ENCODE measurements at places on chromosomes 16 and 17.

GRCh38 chr17:55388842-55389241, 32.8 kb downstream of the MMD start:
- DNase-seq, result no peak

GRCh38 chr17:39144416-39144840, 7.0 kb downstream of the PLXDC1 start:
- no peak for DNase-seq

DNA sequence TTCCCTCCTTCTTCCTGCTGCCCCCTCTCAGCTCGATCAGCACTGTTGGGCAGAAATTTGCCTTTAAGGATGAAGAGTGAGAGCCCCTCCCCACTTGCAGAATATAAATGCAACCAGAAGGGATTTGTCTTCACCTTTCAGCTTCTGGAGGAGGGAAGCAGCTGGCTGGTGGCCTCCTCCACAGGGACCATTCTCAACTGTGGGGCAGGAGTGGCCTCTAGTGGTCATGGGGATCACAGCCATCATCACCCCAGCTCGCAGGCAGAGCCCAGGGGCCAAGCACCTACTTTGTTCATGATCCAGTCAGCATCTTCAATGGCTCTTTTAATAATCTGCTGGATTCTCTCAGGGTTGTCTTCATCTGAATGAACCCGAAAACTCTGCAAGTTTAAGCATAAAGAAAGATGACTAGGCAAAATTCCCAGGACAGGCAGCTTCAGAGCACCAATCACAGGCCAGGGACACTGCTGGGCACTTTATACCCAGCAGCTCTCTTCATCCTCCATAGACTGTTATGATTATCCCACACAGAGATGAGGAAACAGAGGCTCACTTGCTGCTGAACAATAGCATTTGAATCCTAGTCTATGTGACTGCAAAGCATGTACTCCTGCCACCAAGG, 13.1 kb downstream of the LYRM9 start:
- peak; percentile 61 for DNase-seq

- no peak for DNase-seq
Measured at GRCh38 chr17:59466946-59467801, 98.2 kb upstream of the DHX40 start.

GRCh38 chr17:75848523-75849278, 4.5 kb upstream of the UNC13D start:
- peak; percentile 65 for DNase-seq

DNA sequence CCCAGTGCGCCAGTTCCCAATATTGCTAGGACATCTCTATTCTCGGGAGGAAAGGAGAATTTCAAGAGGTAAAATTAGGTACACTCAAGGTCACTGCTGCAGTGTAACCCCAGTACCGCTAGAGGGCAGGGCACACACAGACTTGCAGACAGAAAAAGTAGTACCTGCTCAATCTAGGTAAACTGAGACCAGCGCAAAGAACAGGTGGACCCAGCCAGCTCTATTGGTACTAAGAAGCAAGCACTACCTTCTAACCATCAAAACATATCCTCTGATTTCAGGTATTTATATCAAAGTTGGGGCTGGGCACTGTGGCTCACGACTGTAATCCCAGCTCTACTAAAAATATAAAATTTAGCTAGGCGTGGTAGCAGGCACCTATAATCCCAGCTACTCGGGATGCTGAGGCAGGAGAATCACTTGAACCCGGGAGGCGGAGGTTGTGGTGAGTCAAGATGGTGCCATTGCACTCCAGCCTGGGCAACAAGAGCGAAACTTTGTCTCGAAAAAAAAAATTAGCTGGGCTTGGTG, 3.6 kb upstream of the WDR81 start:
- peak; percentile 61 for DNase-seq

DNA sequence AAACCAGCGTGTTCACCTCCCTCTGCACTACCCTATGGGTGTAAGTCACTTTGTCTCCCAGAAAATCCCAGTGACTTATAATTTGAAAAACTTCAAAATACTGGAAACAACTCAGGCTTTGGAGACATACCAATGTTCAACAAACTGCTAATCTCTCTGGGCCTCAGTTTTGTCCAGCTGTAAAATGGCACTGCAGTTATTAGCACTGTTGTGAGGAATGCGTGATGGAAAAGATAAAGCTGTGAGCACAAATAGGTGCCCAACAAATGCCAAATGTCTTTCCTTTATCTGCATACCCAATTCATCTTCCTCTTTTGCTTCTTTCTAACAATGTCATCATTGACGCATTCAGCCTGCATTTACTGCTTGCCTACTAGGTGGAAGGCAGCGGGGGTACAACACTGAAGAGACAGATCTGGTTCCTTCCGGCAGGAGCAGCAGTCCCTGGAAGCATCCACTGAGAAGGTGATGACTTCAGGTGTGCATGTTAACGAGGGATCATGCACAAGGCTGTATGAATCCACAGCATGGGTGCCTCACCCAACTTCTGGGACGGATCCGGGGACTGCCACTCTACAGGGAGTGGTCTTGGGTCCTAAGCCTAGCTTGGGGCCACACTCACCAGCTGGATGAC, 63.4 kb downstream of the CYTH1 start:
- DNase-seq, result no peak

DNA sequence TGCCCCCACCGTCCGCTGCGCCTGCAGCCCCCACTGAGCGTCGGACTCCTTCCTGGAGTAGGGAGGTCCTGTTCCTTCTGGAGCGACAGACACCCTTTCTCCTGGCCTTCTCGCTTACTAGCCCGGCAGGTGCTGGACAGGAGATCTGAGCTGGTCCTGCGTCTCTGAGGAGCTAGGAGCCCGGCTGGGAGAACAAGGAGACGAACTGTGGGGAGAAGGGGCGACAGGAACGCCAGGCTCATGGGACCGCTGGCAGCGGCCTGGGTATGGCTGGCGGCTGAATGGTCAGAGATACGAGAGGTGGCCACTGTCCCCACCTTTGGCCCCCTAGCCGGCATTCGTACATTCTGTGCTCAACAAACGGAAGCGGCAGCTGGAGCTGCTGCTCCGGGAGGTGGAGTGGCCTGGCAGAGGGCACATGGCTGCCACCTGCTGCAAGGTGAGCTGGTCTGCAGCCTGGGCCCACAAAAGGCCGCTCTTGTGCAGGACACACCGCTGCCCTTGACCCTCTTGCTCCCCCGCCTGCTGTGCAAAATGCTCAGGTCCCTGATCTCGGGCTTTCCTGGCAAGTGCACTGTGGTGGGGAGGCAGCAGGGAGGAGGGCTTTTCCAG, 2066.7 kb downstream of the TP53TG3F start:
- no peak for DNase-seq

DNA sequence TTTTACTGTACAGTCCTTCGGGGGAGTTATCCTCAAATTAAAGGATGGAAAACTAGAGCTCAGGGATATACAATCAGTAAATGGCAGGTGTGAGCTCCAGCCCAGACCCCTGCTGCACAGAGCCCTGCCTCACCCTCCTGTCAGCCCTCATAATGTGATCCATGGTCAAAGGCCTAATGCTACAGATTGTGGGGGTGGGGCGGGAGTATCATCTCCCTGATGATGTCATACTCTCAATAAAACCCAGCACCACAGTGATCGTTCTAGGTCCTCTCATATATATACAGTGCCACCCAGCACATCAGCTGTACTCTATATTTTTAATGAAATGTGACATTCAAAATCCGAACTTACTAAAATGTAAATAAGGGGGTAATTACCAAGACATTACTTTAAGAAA, 61.5 kb downstream of the SLC39A11 start:
- no peak for DNase-seq

DNA sequence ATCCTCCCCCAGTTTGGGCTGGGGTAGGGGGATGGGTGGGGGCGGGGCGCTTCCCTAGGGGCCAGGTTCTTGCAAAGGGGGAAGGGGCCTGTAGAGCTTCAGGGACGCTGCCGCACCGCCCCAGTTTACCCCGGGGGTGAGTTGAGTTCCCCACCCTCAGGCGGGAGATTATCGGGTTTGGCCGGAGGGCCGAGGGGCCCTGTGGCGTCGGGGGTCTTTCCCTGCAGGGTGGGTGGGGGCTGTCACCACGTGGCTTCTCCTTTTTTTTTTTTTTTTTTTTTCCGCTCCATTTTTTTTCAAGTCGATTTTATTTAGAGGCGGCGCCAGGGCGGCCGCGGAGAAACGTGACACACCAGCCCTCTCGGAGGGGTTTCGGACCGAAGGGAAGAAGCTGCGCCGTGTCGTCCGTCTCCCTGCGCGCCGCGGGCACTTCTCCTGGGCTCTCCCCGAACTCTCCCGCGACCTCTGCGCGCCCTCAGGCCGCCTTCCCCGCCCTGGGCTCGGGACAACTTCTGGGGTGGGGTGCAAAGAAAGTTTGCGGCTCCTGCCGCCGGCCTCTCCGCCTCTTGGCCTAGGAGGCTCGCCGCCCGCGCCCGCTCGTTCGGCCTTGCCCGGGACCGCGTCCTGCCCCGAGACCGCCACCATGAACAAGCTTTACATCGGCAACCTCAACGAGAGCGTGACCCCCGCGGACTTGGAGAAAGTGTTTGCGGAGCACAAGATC, at the start of gene IGF2BP1:
Gene IGF2BP1, plus strand, starts transcription at position 283 of the 724 bp plus-strand sequence. Its CDS starts 361 bp downstream, at position 644.
- DNase-seq, result no peak

- no peak for DNase-seq
Measured at GRCh38 chr17:58757162-58757613, 1.5 kb downstream of the PPM1E start.

DNA sequence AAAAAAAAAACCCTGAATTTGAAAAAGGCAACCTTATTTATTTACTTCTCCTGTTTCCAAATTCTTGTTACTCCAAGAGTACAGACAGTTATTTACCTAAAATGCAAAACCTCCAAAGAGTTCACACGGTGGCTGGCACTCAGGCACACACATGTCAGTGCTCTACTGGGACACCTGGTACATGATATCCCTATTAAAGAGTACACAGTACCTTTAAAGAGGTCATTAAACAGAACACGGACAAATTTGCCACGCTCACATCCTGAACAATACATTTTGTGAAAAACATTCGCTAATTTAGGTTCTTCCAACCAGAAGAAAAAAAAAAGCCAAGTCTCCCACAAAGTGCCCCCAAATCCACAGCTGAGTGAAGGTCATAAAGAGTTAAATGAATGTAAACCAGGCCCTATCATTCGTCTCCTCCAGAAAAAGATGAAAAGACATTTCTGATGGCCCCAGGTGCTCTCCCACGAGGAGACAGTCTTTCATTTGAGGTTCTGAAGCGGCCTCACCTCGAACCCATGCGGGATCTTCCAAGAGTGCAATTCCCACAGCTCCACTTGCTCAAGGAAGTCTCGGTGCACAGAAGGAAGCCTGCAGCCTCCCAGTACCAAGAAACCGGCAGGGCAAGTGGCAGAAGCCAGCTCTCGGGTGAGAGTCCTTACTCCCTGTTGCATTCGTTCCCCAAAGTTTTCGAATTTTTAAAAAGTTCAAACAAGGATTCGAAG, 993 bp downstream of the ERN1 start:
- DNase-seq, result no peak

- peak; percentile 42 for DNase-seq
Measured at GRCh38 chr16:84982434-84982833, 28.9 kb downstream of the ZDHHC7 start.

DNA sequence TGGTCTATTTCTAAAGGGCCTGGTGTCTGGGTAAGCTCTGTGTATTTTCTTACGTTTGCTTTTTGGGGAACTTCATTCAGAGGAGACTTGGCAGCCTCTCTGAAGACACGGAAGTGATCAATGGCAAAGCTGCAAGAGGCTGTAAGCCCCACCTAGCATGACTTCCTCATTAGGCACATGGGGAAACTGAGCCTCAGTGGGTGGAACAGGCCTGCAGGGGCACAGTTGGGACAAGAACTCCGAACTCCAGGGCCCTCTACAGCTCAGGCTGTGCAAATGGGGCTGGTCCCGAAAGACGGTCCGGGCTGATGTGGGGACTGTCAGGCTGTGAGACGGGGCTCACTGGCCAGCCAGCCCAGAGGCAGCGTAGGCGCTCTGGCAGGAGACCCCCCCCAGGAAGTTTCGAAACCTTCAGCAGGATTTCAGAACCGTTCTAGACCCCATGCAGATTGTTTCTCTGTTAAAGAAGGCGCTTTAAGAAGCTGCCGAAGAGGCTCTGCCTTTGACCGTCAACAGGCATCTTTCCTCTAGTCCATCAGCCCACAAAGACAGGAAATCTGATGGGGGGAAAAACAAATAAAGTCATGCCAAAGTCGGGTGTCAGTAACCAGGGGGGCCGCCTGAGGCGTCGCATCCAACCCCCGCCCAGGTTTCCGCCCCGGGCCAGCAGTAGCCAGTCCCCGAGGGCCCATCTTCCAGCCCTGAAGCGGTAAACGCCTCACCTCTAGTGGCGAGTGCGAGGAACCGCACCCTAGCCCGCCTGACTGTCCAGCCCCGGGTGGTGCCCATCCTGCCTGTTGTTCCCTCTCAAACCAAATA, 79.8 kb upstream of the TBC1D3K start:
- DNase-seq, result peak; percentile 62

DNA sequence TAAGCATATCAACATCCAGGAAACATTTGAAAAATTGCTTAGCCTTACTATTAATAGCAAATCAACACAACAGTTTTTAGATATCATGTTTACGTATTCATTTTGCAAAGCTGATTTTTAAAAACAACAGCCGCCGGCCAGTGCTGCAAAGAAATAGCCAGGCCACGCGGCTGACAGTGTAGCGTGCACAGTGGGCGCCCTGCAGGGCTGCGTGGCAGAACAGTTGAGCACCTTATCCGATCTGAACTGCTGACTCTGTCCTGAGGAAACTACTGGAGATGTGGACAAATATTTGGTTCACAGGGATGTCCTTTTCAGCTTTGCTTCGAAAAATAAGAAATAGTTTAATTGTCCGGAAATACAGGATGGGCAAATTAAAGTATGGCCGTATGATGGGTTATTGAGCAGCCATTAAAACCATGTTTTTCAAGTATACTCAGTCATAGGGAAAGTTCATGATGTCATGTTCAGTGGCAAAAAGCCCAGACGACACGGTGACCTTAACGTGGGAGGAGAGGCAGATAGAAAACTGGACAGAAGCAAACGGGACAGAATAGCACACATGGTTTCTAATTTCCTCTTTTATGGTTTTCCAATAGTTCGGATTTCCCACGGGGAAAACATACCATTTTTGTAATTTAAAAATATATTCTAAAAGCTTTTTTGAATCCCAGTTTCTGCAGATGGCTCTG, 52.4 kb upstream of the ENDOV start:
- DNase-seq, result no peak

DNA sequence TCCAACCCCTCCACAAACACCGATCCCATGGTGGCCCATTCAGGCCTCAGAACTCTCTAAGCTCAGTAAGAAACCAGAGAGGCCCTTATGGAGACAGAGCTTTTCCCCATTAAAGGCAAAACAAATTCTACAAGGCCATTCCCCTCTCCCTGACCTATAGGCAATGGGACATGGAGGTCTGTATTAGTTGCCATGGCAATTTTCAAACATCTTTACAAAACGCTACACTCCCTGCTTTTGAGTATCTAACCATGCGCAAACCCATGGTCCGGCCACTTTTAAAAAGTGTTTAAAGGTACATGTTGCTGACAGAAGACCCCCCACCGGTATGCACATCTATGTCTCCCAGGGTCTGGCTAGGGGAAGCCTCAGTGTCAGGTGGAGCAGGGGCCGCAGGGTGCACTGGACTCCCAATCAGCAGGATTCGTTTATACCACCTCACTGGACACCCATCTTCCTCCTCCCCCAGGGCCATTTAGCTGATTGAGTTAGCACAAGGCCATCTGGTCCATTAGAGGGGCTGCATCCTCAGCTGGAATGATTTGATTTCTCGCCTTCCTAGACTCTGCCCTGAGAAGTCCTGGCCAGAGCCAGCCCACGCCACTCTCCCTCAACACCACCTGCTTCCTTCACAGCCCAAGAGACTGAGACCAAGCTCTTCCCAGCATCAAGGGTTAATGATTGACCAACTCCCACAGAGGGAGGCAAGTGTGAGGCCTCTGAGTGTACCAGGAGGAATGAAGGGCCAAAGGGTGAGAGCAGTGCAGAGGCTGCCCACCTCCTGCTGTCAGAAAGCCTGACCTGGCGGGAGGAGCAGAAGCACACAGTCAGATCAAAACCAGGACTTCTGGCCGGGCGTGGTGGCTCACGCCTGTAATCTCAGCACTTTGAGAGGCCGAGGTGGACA, 10.9 kb downstream of the ACLY start:
- DNase-seq, result no peak

Measured in CD4-positive, alpha-beta T cell treated with Interleukin-15 for 1 hour (primary cell).